ENCODE measurements at places on chromosomes 12 and 14.

GRCh38 chr14:65413739-65414045 lies 1.2 kb downstream of the FUT8 start:
- no peak for DNase-seq

- DNase-seq, result peak; percentile 56
Observed at GRCh38 chr14:61347826-61348443, 26.6 kb downstream of the PRKCH start.

- no peak for DNase-seq
Observed at GRCh38 chr12:124543052-124543589, 24.3 kb downstream of the NCOR2 start.

DNA sequence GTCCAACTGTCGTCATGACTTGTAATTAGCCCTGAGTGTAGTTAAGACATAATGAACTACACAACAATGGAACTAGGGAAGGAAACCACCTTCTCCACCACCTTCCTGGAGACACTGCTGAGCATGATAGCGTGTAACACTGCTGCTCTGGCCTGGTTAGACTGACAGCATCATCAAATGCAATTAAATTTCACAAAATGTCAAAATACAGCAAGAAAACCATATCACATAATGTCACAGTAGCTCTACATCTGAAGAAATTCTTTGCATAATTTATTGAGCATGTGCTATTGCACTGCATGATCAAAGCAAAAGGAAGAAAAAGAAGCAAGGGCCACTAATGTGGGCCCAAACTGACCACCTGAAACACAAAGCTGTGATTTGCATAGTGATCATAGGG lies 321.8 kb upstream of the TMTC1 start:
- DNase-seq, result no peak

DNA sequence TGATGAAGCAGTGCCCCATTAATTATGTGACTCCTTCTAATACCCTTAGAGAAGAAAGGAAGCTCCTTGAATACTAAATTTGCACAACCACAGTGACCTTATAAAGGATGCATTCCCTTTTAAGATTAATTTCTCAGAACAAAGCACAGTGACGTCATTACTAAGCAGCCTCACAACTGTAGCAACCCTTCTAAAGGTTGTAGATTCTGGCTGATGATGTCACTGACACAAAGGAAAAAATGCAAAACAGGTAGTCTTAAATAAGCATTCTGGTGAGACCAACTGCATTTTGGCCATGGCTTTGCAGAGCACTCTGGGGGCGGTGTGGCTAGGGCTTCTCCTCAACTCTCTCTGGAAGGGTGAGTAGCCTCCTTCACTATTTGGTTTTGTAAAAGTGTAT lies 38.4 kb upstream of the OR4E1 start:
- DNase-seq, result no peak

- DNase-seq, result no peak
Observed at GRCh38 chr12:66620026-66620425, 58.9 kb downstream of the GRIP1 start.

- peak; percentile 44 for DNase-seq
Observed at GRCh38 chr12:92034858-92035401, 110.7 kb downstream of the BTG1 start.

GRCh38 chr12:102753802-102754201 lies 163.2 kb downstream of the PAH start:
- no peak for DNase-seq

DNA sequence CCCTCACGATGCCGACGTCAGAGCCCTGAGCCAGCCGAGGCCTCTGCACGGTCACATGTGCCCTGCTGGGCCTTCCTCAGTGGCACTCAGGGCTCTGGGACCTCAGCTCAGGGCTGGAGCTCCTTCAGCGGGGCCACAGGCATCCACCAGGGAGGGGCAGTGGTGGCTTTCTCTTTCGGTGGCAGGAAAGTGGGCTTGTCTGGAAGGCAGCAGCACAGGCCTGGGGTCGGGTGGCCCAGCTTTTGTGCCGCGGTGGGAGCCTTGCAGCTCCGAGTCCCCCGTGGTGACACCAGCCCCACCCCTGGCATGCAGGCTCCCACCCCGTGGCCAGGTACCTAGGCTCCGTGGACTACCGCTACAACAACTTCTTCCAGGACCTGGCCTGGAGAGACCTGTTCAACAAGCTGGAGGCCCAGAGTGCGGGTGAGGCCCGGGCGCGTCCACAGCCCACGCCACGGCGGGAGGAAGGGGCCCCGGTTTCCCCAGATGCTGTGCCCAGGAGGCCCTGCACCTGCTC lies 14.2 kb upstream of the TEX22 start:
- DNase-seq, result no peak

GRCh38 chr12:117994551-117995438 lies 21.7 kb upstream of the RFC5 start:
- no peak for DNase-seq

DNA sequence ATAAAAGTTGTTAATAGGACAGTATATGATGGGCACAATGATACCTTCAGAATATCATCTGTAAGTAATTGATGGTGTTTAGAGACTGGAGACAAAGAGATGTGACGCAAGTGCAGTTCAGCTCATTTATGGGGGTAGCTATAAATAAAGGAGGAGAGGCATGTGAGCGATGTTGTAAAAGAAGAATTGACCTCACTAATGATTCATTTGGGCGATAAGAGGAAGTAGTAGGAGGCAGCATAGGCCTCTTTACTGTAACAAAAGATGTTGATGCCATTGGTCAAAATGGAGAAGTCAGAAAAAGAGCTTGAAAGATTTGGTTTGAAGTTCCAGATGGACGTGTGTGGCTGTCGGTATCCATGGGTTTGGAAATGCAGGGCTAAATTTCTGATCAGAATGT lies 70.0 kb downstream of the FLRT2 start:
- DNase-seq, result no peak

GRCh38 chr12:121443193-121443870 lies 43.4 kb downstream of the RNF34 start:
- DNase-seq, result peak; percentile 73

DNA sequence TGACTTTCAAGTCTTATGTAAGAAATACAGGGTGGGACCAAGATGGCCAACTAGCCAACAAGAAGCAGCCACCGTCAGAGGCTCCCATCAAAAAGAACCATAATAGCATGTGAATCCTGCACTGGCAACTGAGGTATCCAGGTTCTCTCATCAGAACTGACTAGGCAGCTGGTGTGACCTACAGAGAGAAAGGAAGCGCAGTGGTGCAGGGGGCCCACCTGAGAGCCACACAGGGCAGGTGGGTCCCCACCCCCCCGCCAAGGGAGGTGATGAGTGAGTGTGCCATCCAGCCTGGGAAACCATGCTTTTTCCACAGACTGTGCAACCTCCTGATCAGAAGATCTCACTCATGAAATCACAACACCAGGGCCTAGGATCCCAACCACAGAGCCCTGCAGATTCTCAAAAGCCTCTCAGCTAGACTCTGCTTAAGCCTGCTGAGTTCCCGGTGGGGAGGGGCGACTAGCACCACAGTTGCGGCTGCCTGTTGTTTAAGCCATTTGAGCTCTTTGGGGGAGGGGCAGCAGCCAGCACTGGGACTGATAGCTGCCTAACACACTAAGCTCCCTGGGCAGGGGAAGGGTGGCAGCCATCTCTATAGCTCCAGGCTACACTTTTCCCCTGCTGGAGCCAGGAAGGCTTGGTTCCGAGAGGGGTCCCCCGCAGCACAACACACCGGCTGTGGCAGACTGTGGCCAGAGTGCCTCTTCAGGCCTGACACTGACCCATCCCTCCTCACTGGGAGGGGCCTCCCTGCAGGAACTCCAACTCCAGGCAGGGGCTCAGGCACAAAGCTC lies 75.3 kb downstream of the GARIN6 start:
- no peak for DNase-seq

GRCh38 chr12:126369487-126370463 lies 1304.5 kb downstream of the AACS start:
- DNase-seq, result no peak

DNA sequence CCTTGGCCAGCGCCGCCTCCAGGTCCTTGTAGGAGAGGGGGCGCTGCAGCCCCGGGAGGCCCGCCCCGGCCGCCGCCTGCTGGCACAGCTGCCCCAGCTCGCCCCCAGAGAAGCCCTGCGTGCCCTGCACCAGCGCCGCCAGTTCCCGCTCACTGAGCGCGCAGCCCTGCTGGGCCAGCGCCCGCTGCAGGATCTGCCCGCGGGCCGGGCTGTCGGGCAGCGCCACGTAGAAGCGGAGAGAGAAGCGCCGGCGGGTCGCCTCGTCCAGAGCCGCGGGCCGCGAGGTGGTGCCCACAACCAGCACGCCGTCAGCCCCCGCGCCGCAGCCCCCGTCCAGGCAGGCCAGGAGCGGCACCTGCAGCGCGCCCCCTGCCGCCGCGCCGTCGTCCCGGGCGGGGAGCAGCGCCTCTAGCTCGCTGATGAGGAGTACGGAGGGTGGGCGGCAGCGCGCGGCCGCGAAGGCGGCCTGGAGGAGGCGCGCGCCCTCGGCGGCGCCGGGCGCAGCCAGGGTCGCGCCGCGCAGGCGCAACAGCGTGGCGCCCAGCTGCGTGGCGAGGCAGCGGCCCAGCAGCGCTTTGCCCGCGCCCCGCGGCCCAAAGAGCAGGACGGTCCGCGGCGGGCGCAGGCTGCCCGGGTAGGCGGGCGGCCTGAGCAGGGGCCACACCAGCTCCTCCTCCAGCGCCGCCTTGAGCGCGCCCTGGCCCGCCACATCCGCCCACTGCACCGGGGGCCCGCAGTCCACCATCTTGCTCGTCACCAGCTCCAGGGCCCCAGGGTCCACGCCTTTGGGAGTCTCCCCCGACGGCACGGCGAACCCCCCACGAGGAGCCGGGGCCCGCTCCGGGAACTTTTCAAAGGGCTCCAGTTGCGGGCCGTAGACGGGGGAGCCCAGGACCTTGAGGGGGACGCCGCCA lies 27.7 kb downstream of the FIGNL2 start:
- peak; percentile 83 for DNase-seq

DNA sequence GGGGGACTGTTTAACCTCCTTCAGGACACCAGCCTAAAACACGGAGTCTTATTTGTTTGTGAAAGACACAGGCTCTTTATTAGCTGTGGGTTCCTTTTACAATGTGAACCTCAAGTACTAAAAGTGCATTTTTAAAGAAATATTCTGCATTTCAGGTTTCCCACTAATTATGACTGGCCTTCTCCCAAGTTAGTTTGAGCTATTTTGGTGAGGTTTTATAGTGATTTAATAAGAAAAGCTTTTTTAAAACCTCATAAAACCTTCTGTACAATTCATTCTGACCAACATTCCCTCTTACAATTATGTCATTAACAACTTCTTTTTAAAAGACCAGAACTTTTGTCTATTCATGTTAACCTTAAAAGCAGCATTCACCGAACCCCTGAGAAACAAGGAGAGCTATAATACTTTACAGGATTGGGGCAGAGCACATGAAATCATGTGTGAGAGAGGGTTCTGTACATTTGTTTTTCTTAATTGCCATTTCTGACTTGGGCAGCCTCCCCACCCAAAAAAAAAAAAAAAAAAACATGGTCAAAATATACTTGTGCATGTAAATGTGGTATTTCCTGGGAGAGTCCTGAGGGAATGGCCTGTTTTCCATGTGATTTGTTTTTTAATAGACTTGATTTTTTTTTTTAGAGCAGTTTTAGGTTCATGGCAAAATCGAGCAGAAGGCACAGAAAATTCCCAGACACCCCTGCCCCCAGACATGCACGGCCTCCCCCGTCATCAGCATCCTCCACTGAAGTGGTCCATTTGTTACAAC lies 169.5 kb downstream of the CHST11 start:
- DNase-seq, result no peak

DNA sequence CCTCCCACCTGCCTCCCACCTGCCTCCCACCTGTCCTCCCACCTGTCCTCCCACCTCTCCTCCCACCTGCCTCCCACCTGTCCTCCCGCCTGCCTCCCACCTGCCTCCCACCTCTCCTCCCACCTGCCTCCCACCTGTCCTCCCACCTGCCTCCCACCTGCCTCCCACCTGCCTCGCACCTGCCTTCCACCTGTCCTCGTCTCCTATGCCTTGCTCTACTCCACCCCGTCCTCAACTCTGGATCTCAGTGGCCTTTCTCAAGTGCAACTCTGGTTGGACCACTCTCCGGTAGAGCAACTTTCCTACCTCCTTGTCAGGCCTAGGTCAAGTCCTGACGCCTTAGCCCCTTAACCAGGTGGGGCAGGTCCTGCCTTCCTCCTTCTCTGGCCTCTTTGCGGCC lies 29.3 kb upstream of the PEX5 start:
- DNase-seq, result no peak

DNA sequence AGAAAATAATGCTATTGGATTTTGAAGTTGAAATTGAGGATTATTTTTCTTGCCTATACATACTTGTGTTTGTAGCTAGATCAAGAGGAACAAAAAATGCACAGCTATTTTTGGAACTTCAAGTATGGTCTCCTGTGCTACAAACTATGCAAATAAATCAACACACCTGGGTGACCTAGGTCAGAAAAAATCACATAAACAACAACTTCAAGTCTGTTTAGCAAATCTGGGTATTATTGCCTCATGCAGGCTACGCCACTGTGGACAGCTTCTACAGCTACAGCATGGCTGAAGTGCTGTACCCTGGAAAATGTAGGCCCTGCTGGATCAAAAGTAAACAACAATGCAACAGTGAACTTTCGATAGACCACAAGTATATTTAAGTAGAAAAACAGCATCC lies 87.5 kb downstream of the SLC6A15 start:
- no peak for DNase-seq

GRCh38 chr12:102954134-102954533 lies 3.3 kb upstream of the ASCL1 start:
- DNase-seq, result no peak

DNA sequence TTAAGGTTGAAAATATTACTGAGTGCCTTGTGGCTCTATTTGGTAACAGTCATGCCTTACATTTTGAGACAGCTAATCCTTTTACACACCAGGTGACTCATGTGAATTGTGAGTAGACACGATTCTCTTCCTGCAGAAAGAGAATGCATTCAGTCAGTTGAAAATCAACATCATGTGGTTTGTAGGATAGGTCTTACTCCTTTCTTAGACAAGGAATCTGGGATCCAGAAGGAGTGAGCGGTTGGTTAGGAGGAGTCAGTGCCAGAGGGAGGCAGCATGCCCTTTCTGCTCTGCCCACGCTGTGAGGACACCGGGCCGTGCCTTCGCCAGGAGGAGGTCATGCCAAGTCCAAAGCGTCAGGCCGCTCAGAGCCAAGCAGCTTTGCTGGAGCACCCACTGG lies 47.6 kb downstream of the TRAF3 start:
- no peak for DNase-seq

- no peak for DNase-seq
Observed at GRCh38 chr14:101118746-101119591, 215.4 kb upstream of the RTL1 start.

DNA sequence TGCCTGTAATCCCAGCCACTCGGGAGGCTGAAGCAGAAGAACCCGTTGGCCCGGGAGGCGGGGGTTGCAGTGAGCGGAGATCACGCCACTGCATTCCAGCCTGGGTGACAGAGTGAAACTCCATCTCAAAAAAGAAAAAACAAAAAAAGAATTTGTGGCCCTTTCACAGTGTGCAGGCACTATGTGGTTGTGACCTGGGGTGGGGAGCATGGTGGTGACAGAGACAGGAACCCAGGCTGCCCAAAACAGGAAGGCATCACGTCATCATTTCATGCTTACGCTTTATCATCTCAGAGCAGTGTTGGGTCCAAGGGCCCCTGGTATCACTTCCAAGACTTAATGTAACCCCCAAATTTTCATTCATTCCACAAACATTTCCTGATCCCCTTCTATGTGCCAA lies 175.7 kb upstream of the GSC start:
- peak; percentile 19 for DNase-seq
